ENCODE measurements at places on chromosomes 12 and 14.

GRCh38 chr12:124549629-124550028 lies 17.8 kb downstream of the NCOR2 start:
- no peak for DNase-seq

- DNase-seq: no peak
Observed at GRCh38 chr12:96636895-96637294, 147.5 kb downstream of the CFAP54 start.

- DNase-seq: no peak
Observed at GRCh38 chr14:79274641-79275291, 936.5 kb downstream of the DIO2 start.

- DNase-seq: no peak
Observed at GRCh38 chr12:125015680-125016310, 22.4 kb downstream of the BRI3BP start.

DNA sequence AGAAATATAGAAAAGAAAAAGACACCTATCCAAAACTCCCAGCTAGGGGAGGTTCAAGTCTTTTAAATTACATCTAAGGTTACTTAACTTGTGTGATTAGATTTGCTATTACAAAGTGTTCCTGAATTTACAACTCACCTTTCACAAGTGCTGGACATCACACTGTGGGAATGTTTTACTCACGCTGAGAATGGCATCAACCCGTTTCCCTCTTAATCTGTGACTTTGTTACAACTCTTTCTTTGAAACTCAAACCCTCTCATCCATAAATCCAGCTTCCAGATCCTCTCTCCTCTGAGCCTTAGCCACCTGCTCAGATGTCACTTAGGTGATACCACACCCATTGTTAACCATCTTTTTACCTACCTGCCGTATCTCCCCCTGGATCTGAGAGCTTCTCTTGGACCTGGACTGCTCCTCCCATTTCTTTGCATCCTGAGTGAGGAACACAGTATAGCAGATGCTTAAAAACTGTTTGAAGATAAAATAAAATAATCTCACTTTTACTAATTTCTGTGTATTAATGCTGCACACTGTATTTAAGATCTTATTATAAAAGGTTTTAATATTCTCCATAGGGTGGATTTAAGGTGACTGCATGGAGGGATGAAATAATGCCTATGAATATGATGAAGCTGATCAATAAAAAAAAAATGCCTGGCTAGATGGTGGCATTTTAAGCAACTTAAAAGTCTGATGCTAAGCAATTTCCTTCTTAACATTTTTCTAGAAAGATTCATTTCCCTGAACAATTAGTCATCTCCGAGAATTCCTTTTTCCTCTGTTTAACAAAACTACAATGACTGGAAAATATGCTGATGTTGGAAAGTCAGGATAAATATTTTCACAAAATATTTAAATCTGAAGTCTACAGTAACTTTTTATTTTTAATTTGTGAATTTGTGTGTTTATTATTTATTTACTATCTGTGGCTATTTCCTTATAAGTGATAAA lies 39.1 kb upstream of the NAP1L1 start:
- no peak for DNase-seq

DNA sequence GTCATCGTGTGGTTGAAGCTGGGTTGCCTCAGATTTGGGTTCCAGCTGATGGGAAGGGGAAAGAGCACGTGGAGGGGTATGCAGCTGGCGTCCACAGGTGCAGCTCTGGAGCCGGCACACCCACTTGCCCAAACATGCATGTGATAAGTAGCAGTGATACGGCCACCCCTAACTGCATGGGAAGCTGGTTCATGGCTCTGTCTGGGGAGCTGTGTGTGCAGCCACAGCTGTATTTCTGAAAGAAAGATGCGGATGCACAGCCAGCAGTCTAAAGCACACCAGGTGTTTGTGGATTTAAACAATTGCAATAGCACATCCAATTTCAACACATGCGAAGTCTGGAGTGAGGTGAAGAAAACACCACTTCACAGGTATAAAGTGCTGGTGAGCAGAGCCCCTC lies 181.4 kb downstream of the EFCAB11 start:
- no peak for DNase-seq

Measured in GM12891 (cell line).